ENCODE measurements at places on chromosomes 3 and 15.

- no peak for DNase-seq
Observed at GRCh38 chr3:53361852-53362251, 14.5 kb upstream of the DCP1A start.

DNA sequence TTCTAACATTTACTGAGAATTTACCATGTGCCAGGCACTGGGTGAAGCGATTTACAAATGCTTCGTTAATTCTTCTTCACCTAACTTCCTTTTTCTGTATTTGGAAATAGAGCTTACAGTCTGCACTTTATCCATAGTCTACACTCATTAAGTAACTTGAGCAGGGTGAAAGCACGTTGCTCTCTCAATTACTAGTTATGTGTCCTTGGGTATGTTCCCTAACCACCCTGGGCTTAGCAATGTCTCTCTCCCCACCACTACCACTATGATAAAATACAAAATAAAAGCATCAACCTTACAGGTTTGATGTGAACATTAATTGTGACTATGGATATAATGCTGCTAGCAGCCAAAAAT is 172.9 kb upstream of the SLC2A2 start:
- no peak for DNase-seq

DNA sequence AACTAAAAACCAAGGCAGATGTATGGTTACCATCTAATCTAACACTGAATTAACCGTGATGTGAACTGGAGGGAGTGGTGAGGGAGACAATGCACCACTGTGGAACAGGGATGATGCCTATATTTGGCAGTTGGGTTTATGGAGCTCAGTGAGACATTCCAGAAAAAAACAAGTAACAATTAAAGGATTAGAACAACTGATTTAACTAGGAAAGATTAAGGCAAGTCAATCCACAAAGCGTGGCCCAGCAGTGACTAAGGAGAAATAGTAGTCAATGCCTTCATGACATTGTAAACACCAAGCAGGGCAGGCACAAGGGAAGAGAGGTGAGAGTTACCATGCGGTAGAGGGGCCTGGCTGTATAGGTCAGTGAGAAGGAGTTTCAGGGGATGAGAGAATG is 38.1 kb downstream of the CHAC1 start:
- DNase-seq: no peak

DNA sequence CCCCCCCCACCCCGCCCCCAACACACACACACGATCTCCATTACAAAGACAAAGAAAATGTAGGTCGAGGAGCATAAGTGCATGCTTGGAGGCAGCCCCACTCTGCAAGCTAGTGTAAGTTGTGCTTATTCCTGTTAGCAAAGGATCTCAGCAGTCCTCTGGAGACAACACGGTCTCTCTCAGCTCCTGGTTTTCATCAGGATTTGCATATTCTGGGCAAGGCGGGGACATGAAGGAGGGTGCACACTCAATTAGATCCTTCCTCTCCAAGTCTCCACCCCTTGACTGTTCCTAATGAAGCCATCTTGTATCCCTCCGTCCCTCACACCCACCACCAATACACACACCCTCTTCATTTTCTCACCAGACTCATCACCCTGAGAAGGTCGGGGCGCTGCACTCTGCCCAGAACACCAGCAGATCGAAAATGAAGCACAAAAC is 63.8 kb downstream of the MRPL46 start:
- no peak for DNase-seq

GRCh38 chr3:117005274-117005673 is 295.7 kb downstream of the TUSC7 start:
- no peak for DNase-seq

DNA sequence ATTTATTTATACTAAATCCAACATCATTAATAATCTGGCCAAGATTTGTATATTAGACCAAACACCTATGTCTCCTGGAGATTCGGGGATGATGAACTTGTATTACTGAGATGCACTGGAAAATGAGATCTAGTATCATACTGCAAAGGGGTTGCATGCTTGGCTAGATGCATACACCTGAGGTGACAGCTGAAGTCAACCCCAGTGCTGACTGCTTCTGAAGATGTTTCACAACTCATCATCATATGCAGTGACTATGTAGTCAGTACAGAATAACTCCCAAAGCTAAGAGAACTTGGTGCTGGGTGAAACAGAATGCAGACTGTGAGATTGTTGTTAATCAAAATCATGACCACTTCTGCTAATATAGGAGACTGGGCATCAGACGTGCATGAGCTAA is 1114.2 kb downstream of the NSUN3 start:
- no peak for DNase-seq

GRCh38 chr3:149235599-149236424 is 14.2 kb upstream of the CP start:
- DNase-seq: no peak

DNA sequence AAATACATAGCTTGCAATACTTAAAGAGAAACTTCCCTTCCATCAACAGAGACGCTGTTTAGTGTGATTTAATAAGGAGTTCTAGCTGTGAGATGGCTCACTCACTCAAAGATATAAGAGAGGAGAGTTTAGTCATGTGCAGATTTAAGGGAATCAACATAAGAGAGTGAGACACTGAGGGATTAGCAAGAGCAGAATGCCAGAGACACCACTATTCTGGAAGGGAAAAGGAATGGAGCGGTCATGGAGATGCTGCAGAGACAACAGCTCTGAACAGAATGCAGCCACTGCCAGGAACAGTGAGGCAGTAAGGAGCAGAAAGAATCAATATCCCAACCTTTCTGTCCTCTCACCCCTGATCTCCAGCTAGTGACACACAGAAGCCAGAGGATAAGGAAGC is 248.8 kb downstream of the MBNL1 start:
- no peak for DNase-seq

- no peak for DNase-seq
Observed at GRCh38 chr3:38404286-38404685, 49.4 kb upstream of the ACVR2B start.

DNA sequence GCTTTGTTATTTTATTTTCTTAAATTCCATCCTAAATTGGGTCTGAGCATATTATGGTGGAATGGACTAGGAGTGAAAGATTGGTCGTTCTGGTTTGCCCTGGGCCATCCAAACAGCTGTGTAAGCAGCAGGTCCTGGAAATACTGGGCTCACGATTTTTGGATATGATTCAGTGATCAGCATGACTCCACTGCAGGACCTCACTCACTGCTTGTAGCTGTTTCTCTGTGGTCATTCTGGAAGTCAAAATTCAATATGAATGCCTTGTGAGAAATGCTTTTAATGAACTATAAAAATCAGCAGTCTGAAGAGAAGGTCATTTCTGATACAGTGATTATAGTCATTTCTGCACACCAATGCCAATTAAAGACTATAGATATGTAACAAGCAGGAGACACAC is 185.0 kb downstream of the RBMS3 start:
- no peak for DNase-seq

Measured in caudate nucleus (tissue), 63 donors.